ENCODE measurements at places on chromosomes 2 and 18. TPM values are rescaled to one million over a fixed set of nuclear protein-coding genes. Genes with fewer than 3 reads are reported as not detected.

DNA sequence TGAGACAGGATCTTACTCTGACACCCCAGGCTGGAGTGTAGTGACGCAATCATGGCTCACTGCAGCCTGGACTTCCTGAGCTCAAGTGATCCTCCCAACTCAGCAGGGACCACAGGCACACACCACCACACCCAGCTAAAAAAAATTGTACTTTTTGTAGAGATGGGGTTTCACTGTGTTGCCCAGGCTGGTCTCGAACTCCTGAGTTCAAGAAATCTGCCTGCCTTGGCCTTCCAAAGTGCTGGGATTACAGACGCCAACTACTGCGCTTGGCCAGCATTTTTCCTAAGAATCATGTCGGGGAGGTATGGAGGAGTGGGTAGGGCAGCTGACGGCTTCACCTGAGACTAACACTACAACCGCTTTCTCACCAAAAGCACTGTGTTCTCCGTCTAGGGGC is 50.4 kb downstream of the CYP26B1 start:
- DNase-seq = no peak

DNA sequence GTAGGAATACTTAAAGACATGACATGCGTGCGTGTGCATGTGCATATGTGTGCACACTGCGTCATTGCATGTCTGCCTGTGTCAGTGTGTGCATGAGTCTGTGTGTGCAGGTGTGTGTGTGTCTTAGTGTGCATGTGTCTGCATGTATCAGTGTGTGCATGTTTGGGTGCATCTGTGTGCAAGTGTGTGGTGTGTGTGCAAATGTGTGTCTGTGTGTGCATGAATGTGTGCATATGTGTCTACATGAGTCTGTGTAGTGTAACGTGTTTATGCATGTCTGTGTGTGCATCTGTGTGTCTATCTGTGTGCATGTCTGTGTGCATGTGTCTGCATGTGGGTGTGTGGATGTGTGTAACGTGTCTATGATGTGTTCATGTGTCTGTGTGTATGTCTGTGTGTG is 30.5 kb downstream of the KCNG2 start:
- no peak for DNase-seq

ANKAR gene
- 7.6 TPM for polyA plus RNA-seq

GRCh38 chr2:155748131-155748530 is 584.4 kb downstream of the NR4A2 start:
- DNase-seq = no peak

GRCh38 chr18:56402872-56403516 is 235.4 kb downstream of the TXNL1 start:
- DNase-seq = no peak

CRYGC gene
- not detected for polyA plus RNA-seq

AOX1 gene
- polyA plus RNA-seq = 0.67 TPM

GKN1 gene
- not detected for polyA plus RNA-seq

DNA sequence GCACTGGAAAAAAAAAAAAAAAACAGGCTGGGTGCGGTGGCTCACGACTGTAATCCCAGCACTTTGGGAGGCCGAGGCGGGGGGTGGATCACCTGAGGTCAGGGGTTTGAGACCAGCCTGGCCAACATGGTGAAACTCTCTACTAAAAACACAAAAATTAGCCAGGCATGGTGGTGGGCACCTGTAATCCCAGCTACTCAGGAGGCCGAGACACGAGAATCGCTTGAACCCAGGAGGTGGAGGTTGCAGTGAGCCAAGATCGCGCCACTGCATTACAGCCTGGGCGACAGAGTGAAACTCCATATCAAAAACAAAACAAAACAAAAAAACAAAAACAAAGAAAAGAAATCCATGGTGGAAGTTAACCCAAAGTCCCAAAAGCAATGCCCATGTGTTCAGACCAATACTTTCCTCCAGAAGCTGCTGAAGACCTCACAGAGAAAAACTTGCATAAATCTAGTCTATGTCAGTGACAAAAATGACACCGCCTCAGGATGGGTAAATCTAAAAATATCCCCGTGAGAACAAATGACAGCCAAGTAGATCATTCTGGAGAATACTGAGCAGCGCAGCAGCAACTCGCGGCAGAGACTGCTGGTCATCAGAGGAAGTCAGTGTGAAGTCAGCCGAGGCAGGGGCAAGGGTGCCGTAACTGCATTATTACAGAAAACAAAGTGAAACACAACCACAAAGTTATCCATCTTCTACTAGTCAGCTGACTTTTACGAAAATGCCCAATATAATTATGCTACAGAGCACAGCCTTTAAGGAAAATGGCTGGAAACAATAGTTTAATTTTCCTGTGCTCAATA is 41.0 kb downstream of the LPIN2 start:
- DNase-seq = no peak

DNA sequence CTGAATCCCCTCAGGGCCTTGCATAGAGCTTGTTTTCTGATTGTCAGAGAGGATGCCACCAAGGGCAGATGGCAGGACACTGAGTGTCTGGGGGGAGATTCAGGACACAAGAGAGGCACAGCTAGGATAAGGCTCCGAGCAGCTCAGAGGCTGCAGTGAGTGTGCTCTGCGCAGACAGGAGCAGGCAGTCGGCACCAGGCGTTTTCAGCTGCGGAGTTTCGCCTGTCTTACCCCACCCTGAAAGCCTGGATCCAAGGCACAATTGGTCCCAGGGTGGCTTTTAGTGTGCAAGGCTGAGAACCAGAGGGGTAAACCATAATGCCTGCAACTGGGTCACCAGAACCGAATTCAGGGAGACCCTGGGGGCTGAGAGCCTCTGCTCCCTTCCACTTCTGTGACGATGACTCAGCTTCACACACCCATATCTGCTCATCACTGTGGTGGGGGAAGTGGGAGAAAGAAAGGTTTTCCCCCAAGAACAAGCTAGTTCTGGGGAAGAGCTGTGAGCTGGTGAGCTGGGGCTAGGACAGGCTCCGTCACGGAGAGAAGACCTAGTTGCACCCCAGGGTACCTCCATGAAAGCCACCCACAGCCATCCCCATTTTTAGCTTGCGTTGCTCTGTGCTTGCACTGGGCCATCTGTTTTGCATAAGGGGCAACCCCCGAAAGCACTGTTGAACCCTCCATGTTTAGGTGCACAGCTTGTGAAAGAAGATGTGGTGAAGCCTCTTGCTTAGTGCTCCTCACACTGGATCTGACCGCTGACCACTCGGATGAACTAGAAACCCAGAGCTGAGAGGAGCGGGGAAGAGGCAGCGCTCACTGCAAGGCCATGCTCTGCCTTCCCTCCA is 173.7 kb downstream of the CELF4 start:
- DNase-seq = no peak

C2orf80 gene
- not detected for polyA plus RNA-seq

DNA sequence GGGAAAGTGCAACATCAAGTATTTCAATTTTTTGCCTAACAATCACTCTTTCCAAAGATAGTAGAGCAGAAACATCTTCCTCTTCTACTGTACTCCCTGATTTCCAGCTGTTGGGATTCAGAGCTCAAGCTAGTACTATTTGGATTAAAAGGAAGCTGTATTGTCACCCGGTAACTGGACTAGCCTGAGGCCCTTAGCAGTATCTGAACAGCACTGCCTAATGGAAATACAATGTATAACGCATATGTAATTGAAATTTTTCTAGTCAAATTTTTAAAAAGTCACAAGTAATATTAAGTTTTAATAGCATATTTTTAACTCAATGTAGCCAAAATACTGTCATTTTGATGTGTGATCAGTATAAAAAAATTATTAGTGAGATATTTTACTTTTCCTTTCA is 86.2 kb downstream of the COX7A2L start:
- DNase-seq = no peak

TGIF1 gene
- 37.1 TPM for polyA plus RNA-seq

- DNase-seq = no peak
These were observed 108.7 kb upstream of the ALPP start for GRCh38 chr2:232269867-232270266.

DNA sequence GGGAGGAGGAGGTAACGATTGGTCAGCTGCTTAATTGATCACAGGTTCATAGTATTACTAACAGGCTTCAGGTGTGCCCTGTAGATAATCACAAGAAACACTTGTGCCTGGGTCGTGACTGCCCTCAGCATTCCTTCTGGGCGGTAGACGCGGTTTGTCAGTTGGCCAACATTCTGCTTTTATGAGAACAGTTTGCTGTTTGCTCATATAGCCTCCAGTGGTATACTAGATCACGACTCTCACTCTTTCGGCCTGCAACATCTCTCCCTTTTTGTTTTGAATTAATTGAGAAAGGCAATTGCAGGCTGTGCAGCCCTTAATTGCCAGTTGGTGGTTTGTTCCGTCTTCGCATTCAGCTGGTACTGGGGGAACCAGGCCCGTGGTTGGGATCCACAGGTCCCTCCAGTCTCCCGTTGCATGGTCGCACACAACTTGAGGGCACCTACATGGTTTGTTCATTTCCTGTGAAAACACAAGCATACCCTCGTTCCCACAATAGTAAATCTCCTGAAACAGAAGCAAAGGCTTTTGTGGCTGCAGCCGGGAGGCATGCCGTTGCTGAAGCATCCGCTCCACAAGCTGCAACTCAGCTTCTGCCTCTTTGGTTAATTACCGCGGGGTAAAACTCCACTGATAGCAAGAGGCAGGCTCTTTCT is 30.3 kb upstream of the GPR17 start:
- DNase-seq = no peak

KYNU gene
- polyA plus RNA-seq = 0.67 TPM

DNA sequence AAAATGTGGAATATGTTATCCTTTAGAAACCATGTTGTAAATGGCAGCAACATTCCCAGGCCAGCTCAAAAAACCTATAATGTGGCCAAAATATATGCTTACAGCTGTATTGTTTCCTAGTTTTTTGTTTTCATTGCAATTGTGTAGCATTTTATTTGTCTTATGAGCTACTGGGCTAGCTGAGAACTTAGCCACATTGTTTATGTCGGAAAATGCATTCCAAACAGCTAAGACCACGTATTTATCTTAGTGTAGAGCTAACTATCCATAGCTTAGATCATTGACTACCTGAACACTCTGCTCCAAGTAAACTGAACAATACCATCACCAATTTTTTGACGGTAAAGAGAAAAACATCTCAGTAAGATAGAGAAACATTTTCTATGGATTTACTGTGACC is 38.4 kb downstream of the METAP1D start:
- DNase-seq = no peak

DNA sequence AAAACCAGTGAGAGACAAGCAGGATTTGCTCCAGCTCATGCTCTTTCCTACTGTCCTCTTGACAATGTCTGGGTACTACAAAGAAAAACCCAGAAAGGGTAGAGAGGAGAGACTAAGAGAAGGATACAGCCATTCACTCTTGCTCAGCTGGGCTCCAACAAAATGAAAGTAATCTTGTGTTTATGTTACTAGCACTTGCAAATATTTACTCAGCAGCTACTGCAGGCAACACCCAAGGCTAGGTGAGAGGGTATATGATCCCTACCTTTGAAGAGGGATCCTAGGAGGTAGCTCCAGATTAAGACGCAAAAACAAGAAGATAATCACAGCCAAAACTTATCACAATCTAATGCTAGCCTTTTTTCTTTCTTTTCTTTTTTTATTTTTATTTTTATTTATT is 329.6 kb upstream of the ACVR2A start:
- DNase-seq = no peak

- no peak for DNase-seq
These were observed 144.4 kb upstream of the PIEZO2 start for GRCh38 chr18:11293794-11294193.

DNA sequence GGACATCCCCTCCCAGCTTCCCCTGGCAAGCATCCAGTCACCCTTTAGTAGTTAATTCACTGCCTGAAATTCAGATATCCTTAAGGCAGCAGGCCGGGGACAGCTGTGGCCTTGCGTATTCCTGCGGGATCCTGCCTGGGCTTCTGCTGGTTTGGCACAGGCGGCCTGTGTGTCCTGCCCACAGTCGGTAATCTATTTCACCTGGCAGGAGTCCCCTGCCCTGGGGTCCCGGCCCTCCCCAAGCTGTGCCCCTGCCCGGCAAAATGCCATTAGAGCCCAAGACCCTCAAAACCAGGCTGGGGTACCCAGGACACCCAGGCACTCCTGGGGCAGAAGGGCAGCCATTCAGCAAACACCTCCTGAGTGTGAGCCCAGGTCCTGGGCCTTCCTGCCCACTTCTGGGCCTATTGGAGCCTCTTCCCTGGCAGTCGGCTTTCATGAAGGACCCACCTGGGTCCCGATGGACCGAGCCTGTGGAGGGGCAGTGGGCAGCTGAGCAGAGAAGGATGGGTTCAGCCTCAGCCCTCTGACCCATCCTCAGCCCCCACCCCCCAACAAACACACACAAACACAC is 11.6 kb downstream of the CROCC2 start:
- no peak for DNase-seq

MZT2A gene
- 49.9 TPM for polyA plus RNA-seq

- no peak for DNase-seq
These were observed 107.9 kb downstream of the TMEM163 start for GRCh38 chr2:134610871-134611270.

DNA sequence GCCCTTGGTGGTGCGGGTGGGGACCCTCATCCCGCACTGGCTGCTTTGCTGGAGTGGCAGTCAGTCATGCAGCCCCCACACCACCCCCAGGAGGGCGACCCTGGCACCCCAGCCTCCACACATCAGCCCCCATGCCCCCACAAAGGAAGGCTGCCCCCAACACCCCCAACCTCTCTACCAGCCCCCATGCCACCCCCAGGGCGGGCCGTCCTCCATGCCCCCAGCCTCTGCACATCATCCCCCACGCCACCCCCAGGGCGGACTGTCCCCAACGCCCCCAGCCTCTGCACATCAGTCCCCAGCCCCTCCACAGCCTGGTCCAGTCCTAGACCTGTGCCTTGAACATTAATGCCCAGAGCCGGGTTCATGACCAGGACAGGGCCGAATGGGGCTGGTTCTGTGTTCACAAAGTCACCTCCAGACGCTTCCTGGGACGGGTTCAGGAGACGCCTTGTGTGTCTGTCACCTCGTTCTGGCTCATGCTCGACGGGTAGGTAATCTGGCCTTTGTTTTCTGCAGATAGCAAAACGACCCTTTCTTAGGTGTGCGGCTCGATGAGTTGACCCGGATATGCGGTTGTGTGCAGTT is 18.4 kb downstream of the D2HGDH start:
- no peak for DNase-seq

MAP3K19 gene
- polyA plus RNA-seq = not detected

DNA sequence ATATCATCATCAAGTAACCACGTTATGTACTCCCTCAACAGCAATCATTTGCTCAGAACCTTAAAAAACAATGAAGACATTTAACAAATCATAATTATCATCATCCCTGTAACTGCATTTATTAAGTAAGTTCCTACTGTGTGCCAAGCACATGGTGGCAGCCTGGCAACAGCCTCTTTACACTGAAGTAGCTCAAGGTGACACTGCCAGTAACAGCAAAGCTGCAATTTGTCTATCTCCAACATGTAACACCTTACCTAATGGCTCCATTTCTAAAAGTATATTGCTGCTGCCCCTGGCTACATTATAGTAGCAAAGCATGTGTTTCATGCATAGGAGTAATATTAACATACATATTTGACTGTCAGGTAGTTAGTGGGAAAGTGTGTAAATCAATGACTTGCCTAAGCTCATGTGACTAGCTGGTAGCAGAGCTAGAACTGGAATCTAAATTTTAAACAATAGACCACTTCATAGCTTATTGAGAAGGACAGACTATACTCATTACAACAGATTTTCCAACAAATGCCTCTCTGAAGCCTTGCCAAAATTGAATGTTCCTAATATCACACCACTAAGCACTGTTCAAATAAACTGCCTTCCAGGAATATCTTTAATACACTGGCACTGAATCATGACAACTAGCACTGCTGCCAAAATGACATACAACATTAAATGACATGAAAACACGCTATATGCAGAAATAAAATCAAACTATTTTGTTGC is 86.7 kb downstream of the L3MBTL4 start:
- peak; percentile 20 for DNase-seq

- DNase-seq = no peak
These were observed 137.3 kb downstream of the DCDC2C start for GRCh38 chr2:3840611-3841155.

Data from forelimb muscle (tissue), 1 donor.